ENCODE measurements at places on chromosomes 7 and 10. TPM values are rescaled to one million over a fixed set of nuclear protein-coding genes. Genes with fewer than 3 reads are reported as not detected.
A peak's percentile ranks its signal among the peaks of the same experiment; 100 is the strongest.

DNA sequence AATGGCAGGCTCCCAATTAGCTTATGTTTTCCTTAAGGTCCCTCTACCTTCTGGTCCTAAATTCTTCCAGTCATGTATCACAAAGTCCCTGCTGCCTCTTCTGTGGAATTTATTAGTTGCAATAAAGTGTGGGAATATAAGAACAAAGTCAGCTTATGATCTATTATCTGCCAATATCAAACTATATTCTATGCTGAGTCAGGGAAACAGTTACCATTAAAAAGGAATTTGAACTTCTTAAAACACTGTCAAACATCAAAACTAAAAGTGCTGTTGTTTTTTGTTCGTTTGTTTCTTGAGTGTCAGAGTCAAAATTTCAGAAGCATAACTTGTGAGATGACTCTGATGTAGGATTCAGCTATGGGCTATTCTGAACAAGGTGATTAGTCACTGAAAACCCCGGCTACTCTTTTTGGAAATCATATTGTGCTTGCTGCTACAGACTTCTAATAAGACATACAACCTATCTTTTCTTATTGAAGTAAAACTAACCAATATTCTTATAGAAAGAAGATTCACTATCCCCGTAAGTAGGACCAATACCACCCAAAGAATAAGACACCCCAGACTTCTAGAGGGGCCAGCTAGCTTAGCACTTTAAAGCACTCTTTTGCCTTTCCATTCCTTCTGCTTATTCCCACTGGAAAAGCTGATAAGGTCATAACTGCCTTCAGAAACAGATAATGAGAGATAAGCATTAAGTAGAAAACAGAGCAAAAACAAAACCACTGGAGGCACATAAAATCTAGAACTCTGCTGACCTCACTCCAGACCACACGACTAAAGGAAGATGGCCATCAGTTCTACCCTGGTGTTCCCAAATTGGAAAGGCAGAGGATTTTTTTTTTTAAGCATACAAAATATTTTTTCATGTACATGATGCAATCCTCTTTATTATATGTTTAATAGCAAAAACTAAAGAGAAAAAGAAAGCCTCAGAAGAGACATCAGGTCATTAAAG is 370.6 kb downstream of the PARD3 start:
- no peak for DNase-seq

- no peak for DNase-seq
Measured at GRCh38 chr7:30997316-30997715, 33.6 kb downstream of the GHRHR start.

GRCh38 chr10:97744405-97745035 is 7.6 kb downstream of the ZFYVE27 start:
- no peak for DNase-seq

- no peak for DNase-seq
Measured at GRCh38 chr7:128974241-128974934, 36.7 kb downstream of the IRF5 start.

DNA sequence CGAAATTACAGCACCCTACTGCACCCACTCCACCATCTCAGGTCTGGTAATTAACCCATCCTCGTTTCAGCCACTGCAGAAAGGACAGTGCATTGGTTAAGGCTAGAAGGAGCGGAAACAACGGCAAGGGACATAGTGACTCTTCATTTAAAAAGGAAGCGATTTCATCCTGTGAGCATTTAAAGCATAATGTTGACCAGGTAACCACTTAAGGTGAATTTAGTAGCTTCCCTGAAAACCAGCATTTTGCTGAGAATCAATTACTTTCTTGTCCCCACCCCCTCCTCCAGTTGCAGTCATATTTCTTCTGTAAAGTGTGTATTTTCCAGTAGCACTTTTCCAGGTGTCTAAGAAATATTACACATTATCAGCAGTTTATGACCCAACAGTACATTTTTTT is 821 bp upstream of the JAZF1 start:
- DNase-seq, result no peak

DNA sequence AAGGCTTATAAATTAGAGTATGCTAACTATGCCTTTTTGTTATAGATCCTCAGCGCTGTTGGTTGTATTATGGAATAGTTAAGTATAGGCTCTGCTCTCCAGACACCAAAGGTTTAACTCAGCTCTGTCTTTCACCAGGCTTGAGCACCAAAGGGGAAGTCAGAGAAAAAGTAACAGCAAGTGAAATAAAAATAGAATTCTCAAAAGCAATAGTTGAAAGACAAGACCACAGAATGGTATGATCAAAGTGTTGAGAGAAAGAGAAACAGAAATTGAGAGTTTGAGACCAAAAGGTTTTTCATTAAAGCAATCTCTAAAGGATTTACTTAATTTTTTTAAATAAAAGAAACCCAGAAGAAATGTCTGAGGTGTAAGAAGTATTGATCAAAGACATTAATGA is 529.8 kb upstream of the C7orf33 start:
- DNase-seq, result no peak

- no peak for DNase-seq
Measured at GRCh38 chr10:24569828-24570657, 153.6 kb downstream of the ARHGAP21 start.

DNA sequence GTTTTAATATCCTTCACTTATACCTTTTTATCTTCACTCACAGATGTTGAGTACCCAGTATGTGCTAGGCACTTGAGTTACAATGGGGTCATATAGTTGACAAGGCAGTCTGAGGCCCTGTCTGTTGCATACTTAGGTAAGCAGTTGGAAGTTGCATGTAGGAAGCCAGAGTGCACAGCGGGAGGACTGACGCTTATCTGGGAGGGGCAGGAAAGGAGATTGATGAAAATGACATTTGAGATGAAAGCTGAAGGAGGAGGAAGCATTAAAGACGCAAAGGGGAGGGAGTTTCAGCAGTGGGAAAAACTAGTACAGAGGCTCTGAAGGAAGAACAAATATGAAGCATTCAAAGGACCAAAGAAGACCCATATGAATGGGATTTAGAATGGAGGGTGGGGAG is 266.2 kb downstream of the HTR7 start:
- DNase-seq, result no peak

DNA sequence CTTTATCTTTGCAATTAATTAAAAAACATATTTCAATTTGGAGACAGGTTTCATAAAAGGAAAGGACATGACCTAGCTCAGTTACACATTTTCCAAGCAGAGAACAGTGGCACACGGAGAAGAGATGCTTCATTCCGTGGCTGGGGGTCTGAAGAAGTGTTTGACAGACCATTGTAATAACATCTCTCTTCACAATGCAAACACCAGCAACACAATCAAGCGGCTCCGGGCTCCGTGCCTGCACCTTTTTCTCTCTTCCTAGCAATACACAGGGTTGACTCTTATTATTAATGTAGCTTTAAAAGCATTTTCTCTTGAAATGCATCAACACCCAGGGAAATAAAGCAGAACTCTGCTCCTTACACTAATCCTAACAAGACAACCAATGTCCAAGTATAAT is 261.0 kb upstream of the AOAH start:
- no peak for DNase-seq

GRCh38 chr10:133156674-133157579 is 3.1 kb upstream of the KNDC1 start:
- no peak for DNase-seq

DNA sequence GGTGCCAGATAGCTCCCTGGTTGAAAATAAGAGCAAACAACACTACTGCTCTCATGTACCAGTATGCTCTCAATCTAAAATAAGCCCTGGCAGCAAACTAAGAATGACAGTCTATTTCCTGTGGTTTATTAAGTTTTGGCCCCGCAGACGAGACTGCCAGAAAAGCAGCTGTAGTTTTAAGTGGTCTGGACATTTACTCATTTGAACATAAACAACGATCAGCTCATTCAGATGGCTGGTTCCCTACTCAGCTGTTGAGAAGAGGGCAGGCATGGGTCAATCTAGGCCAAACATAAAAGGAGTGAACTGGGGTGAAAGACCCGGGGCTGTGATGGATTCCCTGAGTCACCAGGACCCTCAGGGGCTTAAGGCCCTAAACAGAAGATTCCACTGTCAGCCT is 4.5 kb downstream of the TRIL start:
- DNase-seq, result no peak

- no peak for DNase-seq
Measured at GRCh38 chr10:11249808-11250195, 232.1 kb downstream of the CELF2 start.

DNA sequence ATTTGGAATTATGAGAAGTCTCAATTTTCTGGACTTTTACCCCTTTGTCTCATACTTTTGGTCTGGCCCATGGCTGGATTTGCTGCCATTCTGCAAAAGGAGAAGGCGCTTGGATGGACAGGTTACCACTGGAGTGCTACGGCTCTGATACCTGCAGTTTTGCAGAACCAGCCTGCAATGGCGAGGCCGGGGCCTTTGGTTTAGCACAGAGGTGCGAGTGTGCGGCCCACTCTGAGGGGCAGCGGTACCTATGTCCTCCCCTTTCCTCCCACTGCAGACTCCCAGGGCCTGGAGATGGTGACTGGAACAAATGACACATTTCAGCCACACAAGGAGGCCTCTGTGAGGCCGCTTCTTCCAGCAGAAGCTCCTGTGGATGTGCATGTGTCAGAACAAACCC is 11.9 kb downstream of the ZNF777 start:
- DNase-seq, result no peak

DNA sequence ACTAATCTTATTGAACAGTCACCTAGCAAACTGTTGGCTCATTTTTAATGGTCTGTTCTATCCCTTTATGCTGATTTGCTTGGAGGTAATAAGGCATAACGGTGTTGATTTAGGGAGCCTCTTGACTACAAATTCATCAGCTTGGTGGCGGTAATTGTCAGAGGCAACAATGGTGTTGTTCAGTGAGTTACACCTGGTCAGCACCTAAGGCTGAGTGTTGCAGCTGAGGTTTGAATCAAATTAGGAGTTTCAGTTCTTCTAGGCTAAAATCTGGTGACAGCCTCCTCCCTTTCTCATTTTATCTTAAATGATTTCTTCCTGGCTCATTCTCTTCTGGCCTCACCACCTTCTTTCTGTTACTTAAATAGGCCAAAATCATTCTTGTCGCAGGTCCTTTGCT is 42.3 kb upstream of the SP8 start:
- DNase-seq, result no peak

DNA sequence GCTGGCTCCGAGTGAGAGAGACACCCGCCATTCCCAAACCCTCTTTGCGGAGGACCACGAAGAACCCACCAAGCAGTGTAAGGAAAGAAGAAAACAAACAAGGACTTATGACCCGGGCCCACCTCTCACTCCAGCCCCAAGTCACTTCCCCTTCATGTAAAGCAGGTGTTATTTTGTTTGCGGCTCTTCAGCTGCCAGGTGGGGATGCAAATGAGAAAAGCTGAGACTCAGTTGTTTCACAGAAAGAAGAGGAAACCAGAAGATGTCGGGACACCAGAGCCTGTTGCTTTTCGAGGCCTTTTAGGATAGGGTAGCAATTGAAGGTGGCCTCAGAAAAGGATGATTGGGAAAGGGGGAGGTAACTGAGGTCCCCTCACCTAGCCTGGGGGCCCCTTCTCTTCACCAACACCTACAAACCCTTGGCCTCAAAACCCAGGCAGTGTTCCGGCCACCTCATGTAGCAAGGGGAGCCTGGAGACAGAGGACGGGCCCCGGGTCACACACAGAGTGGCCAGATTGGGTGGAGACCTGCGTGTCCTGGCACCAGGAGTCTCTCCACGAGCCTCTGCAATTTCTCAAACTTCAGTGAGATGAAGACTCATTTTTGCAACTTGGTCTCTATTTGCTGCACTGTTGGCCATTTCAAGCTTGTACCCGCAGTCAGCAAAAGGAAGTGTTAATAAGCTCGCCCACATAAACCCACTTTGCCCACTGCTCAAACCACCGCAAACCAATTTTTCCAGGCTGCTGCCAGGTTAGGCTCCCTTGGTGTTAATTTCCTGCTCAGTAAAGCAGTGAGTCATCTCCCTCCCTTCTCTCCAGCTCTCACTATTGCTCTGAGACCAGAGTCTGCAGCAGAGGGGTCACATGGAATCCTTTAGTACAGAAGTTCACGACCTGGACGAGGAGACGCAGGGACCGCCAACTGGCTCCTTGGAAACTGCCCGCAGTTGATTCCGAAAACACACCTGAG is 45.5 kb downstream of the AOC1 start:
- no peak for DNase-seq

- DNase-seq, result peak; percentile 61
Measured at GRCh38 chr10:60480865-60481563, 91.3 kb upstream of the ANK3 start.

DNA sequence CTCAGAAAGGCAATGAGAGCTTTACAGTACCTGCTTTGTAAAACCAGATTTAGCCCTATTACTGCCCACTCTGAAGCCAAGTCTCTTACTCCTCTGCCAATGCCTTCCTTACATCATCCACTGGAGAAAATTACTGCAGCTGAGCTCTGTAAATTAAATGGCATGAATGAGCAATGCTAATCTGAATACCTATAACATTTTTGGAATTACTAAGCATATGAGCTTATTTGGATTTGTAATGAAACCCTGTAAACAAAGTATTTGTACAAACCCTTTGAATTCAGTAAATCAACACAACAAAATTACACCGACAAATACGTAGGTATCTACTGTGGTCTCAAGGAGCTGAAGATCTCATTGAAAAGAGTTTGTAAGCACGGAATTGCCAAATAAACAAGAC is 12.1 kb upstream of the CCNY start:
- no peak for DNase-seq

- DNase-seq, result no peak
Measured at GRCh38 chr10:23359692-23360380, 15.2 kb upstream of the C10orf67 start.

DNA sequence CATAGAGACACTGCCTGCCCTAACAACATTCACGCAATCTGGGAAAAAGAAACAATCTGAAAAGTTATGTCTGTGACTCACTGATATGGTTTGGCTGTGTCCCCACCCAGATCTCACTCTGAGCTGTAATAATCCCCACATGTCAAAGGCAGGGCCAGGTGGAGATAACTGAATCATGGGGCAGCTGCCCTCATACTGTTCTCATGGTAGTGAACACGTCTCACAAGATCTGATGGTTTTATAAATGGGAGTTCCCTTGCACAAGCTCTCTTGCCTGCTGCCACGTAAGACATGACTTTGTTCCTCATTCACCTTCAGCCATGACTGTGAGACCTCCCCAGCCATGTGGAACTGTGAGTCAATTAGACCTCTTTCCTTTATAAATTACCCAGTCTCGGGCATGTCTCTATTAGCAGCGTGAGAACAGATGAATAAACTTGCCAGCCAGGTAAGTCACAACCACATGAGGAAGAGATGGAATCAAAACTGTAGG is 341.5 kb upstream of the AOAH start:
- DNase-seq, result no peak

GRCh38 chr10:101228153-101228965 is 904 bp downstream of the LBX1 start:
- DNase-seq, result no peak

GJD4 gene
- total RNA-seq, result not detected

LRRD1 gene
- 0.78 TPM for total RNA-seq

DYNC1I1 gene
- total RNA-seq, result 182 TPM

CEP55 gene
- 1.9 TPM for total RNA-seq

SH2D4B gene
- total RNA-seq, result 1.4 TPM

RNF148 gene
- total RNA-seq, result 0.78 TPM

COL13A1 gene
- total RNA-seq, result 1.7 TPM

KIAA1549 gene
- 28.4 TPM for total RNA-seq

OR2A42 gene
- total RNA-seq, result not detected

GCK gene
- total RNA-seq, result 5.1 TPM

ZNF485 gene
- total RNA-seq, result 8.9 TPM

SEMA3D gene
- total RNA-seq, result 4.4 TPM
